ENCODE measurements at places on chromosomes 7 and 10.

- DNase-seq = no peak
Observed at GRCh38 chr7:46369933-46370654, 449.0 kb upstream of the IGFBP3 start.

- no peak for DNase-seq
Observed at GRCh38 chr7:125391921-125392320, 462.3 kb upstream of the POT1 start.

- DNase-seq = no peak
Observed at GRCh38 chr7:81627536-81628287, 142.1 kb downstream of the HGF start.

GRCh38 chr10:71064413-71065118 is 147.8 kb upstream of the UNC5B start:
- no peak for DNase-seq

- no peak for DNase-seq
Observed at GRCh38 chr7:50358041-50358705, 53.7 kb downstream of the IKZF1 start.

- DNase-seq = no peak
Observed at GRCh38 chr10:3051692-3052091, 15.7 kb upstream of the PFKP start.

GRCh38 chr7:128755819-128756476 is 16.8 kb downstream of the CALU start:
- no peak for DNase-seq

DNA sequence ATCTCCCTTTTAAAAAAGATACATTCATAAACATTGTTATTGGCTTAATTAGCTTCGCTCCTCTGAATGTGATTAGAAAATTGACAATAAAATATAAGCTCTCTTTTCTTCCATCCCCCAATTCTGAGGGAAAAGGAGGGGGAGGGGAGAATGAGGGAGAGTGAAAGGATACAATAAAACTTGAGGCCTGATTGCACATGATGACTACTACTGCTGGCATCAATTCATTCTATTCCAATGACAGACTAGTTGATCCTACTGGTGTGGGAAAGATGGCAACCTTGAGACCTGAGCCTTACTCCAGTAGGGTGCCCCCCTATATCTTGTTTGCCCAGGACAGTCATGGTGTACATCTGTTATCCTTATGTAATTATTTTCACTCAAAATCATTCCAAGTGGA is 4.5 kb upstream of the IQUB start:
- DNase-seq = no peak

- DNase-seq = no peak
Observed at GRCh38 chr10:78321500-78321899, 287.8 kb downstream of the RPS24 start.

GRCh38 chr10:100979791-100980272 is 7.5 kb downstream of the MRPL43 start:
- DNase-seq = no peak

DNA sequence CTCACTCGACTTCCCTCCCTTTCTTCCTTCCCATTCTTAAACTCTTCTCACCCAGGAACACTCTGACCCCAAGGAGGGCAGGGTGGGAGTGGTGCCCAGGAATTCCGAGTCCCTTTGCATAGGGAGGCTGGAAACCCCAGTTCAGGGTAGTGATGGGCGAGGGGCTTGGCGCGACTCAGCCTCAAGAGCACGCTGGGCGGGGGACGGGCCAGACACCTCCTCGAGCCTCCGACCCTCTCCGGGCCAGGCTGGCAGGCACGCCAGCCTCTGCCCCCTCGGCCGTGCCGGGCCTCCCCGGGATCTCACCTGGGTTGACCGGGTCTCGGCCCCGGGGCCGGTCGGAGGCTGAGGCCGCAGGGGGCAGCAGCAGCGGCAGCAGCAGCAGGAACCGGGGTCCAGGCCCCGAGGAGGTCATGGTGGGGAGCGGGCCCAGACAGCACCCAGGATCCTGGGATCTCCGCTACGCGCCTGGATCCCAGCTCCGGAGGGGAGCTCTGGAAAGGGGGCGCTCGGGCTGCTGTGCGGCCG is 457 bp downstream of the PLOD3 start:
- no peak for DNase-seq

GRCh38 chr10:132347931-132348267 is 15.9 kb downstream of the LRRC27 start:
- no peak for DNase-seq

DNA sequence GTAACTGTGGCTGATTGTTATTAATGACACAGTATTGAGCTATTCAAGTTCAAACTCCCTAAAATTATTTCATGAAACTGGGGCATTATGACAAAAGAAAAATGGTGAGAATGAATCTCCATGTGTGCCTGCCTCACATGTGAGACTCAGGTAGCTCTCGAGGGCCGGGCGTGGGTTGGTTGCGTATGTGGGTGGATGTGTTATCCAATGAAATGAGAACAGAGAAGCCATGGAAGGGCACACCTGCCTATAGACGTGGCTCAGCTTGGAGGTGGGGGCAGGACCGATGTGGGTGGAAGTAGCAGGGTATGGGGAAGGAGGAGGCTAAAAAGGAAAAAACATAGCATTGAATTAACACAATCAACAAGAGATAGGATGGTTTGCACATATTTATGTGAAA is 96.5 kb downstream of the AOAH start:
- DNase-seq = no peak

DNA sequence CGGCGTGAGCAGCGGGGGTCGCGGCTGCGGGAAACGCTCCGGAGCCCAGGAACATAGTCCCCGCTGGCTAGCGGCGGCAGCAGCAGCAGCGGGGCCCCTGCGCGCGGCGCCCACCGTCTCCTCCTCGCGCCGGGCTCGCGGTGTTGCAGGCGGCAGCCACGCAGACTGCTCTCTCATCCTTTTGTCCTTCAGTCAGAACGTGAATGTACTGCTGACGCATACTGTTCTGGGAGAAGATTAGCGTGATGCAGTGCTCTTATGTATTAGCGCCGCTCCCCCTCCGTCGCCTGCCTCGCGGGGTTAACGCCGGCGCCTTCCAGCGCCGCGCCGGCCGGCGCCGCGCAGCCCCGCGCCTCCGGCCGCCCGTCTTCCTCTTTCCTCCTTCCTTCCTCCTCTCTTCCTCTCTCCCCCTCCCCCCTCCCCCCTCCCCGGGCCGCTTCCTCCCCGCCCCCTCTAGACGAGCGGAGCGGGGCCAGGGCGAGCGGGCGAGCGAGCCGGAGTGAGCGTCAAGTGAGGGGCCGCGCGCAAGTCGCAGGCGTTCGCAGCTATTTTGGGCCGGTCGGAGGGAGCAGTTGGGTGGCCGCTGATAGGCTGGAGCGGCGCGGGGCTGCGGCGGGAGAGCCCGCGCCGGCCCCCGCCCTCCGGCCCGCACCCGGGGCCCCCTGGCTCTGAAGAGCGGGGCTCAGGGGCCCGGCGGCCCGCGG is 816 bp upstream of the LRRC4 start:
- DNase-seq = no peak

- no peak for DNase-seq
Observed at GRCh38 chr10:86234107-86234506, 132.5 kb downstream of the GRID1 start.

DNA sequence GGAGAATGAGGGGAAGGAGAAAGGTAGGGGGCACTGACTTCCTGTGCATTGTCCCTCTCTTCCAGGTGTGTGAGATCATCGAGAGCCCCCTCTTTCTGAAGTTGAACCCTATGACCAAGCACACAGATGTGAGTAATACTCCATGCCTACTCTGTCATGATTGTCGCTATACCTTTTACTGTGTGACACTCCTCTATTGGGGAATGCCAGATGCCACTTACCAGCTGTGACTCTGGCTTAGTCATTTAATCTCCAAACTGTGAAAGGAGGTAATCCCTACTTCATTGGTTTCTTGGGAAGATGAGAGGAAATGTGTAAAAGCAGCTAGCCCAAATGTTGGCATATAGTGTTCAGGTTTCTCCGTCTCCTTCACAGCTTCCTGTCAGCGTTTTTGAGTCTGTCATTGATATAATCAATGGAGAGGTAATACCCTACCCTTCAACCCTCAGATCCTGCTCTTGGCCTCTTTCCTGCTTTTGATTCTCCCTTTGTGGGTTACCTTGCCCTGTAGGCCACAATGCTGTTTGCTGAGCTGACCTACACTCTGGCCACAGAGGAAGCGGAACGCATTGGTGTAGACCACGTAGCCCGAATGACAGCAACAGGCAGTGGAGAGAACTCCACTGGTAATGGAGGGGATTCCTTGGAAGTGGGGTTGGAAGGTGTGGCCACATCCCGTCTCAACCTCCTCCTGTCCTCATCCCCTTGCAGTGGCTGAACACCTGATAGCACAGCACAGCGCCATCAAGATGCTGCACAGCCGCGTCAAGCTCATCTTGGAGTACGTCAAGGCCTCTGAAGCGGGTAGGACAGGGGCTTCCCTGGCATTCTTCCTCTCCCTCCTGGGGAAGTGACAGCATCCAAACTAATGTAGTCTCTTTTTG is 2.0 kb downstream of the COPS6 start:
- DNase-seq = no peak

DNA sequence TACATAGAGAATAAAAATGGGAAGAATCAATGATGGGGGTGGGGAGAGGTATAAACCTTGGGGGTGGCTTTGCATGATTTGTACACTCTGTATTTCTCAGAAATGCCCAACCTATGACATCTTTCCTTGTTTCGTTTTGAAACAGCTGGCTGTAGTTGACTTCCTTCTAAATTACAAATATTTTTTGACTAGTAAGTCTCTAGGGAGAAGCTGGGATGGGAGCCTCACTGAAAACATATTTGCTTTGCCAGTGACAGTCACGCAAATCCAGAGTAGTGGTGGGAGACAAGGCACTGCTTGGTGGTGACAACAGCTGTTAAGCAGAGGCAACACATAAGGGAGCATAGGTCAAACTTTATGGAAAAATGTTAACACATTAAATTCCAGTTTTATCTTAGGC is 440.5 kb downstream of the SEMA3D start:
- DNase-seq = no peak

DNA sequence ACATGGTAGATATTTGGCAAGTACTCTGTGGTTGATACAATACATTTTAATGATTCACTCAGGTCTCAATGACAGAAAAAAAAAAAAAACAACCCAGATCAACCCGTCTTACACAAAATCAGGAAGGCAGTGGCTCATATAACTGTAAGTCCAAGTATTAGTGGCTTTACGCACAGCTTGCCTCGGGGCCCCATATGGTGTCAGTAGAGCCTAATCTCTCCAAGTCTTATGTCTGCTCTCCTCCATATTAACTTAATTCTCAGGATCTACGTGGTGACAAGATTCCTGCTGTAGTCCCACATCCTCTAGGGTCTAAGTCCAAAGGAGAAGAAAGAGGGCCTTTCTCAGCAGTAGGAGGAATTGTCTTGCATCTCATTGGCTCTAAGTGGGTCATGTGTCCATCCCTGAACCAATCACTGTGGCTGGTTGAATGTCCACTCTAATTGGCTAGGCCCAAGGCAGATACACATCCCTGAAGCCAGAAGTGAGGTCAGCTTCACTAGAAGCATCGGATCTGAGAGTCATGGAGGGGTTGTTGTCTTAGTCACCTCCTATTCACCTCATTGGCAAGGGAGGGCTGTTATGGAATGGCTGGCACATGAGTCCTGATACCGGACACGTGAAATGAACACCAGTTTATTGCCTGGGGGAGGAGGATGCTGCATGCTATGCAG is 20.5 kb upstream of the PLPP4 start:
- DNase-seq = no peak

- DNase-seq = no peak
Observed at GRCh38 chr7:28005847-28006231, 174.8 kb downstream of the JAZF1 start.

GRCh38 chr10:78019264-78019663 is 10.1 kb downstream of the POLR3A start:
- no peak for DNase-seq

GRCh38 chr10:72116372-72116771 is 28.0 kb upstream of the SPOCK2 start:
- no peak for DNase-seq

GRCh38 chr7:137578541-137578940 is 235.0 kb upstream of the PTN start:
- DNase-seq = no peak

GRCh38 chr7:134892963-134893362 is 93.3 kb upstream of the AGBL3 start:
- DNase-seq = no peak

DNA sequence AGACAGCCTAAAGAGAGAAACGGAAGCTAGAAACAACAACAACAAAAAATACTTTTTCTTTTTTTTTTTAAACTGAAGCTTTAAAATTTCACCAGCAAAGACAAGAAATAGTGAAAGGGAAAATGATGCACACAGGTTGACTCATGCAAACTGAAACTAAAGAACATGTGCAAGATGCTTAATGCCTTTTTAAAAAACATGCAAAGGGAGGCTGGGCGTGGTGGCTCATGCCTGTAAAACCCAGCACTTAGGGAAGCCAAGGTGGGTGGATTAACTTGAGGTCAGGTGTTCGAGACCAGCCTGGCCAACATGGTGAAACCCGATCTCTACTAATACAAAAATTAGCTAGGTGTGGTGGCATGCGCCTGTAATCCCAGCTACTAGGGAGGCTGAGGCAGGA is 15.1 kb upstream of the CUBN start:
- no peak for DNase-seq

DNA sequence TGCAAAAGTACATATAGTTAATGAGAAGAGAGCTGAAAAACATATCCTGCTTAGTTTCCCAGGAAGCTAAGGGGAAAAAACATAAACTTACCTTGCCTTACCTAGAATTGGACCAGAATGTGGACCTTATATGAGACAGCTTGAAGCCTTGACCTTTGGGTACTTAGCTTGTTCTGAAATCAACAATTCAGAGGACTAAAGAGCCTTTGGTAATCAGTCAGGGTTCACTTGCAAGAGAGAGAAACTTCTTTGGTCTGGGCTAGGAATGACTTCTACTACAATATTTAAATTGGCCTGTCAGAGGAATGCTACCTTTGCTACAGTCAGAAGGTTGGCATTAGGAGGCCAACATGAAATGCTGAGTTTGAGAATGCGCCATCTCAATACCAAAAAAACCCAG is 24.9 kb downstream of the SAMD8 start:
- DNase-seq = no peak

- DNase-seq = no peak
Observed at GRCh38 chr10:86461963-86462804, 59.4 kb downstream of the WAPL start.

DNA sequence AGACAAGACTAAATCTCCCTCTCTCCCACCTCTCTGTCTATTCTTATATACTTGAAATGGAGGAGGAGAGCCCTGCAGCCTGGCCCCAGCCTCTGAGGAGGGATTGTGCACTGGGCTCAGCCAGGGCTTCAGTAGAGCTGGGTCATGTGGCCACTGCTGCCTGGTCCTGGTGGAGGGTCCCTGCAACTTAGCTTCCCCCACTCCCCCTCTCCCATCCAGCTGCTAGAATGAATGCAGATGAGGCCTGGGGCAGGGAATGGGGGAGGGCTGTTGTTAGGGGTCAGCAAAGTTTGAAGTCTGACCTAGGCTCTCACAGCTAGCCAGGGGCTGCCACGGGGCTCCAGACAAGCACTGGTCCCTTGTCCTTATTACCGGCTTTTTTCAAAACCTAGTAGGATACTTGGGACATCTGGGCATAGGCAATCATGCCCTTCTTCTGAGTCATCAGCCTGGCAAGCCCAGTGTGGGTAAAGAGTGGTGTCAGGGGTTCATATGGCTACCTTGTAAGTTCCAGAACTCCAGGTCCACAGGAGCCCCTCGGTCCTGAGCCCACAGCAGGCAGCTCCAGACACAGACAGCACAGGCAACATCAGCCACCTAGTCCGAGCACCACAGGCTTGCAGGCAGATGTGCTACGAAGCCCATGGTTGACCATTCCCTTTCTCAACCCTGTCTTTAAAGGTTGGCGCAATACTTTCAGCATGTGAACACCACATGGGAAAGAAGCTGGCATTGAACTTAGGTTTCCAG is 12.8 kb upstream of the CXCL12 start:
- DNase-seq = no peak

GRCh38 chr10:63542835-63543575 is 21.8 kb downstream of the REEP3 start:
- DNase-seq = no peak
